ENCODE measurements at places on chromosomes 7 and 10. TPM values are rescaled to one million over a fixed set of nuclear protein-coding genes. Genes with fewer than 3 reads are reported as not detected.

The MMS19 gene
- total RNA-seq = 42.4 TPM

The SP8 gene
- not detected for total RNA-seq

The ZNF727 gene
- not detected for total RNA-seq

The SFTPA1 gene
- not detected for total RNA-seq

The CCDC172 gene
- not detected for total RNA-seq

The PILRA gene
- 1.5 TPM for total RNA-seq

The STEAP4 gene
- 12.1 TPM for total RNA-seq

The ZNF239 gene
- 3.3 TPM for total RNA-seq

The DLX5 gene
- not detected for total RNA-seq

The EPO gene
- total RNA-seq = 0.30 TPM

The NKX1-2 gene
- 2.9 TPM for total RNA-seq

The C10orf95 gene
- total RNA-seq = 1.4 TPM

The LBX1 gene
- total RNA-seq = not detected

The SPDYE8 gene
- total RNA-seq = not detected

The ORAI2 gene
- total RNA-seq = 53.3 TPM

The MINDY4 gene
- total RNA-seq = 14.8 TPM

The TNRC18 gene
- total RNA-seq = 159 TPM

The ARMC3 gene
- total RNA-seq = 14.4 TPM

The LIPK gene
- not detected for total RNA-seq

The CLRN3 gene
- total RNA-seq = not detected

The FAM25A gene
- 11.4 TPM for total RNA-seq

The DLG5 gene
- 81.7 TPM for total RNA-seq

The MCM10 gene
- 24.5 TPM for total RNA-seq

The TNPO3 gene
- total RNA-seq = 56.6 TPM

The ANTXRL gene
- total RNA-seq = 0.26 TPM

The TAS2R38 gene
- not detected for total RNA-seq
